ENCODE measurements at places on chromosomes 11 and 22.

DNA sequence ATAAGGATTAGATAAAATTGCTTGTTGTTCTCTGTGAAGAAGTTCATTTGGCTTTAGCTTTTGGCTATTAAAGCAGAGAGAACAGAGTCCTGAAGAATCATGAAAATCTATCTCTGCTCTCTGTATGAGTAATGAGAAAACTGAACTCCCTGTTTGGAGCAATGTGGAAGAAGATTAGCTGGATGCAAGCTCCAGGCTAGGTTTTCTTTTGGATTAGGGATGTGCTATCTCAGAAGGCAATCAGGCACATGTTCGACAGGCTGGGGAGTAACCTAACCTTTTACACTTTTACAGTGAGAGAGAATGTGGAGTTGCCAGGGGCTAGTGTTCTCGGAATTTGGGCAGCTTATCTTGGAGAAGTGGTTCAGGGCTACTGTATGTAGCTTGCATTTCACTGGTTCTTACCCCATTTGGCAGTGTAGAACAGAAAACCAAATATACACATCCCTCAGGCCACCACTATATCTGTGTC, 8.5 kb upstream of the SLN start:
- no peak for DNase-seq

DNA sequence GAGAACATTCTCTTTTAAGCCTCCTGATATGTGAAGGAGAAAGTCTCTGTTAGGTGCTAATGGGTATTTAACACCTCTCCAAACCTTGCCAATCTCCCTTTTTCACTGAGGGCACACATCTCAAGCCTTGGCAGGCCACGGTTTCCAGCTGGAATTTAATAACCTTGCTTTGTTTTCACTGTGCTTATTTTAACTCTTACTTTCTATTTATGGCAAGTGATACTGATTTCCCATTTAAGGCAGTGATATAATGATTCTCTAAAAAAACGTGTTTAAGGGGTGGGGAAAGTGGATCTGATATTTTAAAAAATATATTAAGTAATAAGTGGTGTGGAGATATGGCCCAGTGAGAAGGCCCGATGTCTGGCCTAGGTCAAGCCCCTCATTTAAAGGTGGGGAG, 1.1 kb upstream of the RASD2 start:
- no peak for DNase-seq

DNA sequence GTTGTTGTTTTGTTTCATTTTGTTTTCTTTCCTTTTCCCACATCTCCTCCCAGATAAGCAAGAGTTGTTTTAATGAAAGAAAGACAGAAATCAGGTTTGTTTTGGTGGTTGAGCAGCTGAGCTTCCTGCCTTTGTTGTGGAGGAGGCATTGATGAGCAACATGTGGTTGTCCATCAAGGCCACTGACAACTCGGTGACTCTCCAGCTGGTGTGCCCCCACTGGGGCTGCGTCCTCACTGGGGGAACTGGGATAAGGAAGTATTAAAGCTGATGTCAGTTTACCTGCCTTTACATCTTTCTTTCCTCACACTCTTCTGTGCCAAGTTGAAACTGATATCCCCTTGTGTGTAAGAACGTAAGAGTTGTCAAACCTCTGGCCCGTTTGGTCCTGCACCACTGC, 5.9 kb downstream of the VPS26B start:
- no peak for DNase-seq

GRCh38 chr22:46432164-46433068, 96.9 kb downstream of the TRMU start:
- DNase-seq = no peak
